ENCODE measurements at places on chromosomes 6 and 20. TPM values are rescaled to one million over a fixed set of nuclear protein-coding genes. Genes with fewer than 3 reads are reported as not detected.
A peak's percentile ranks its signal among the peaks of the same experiment; 100 is the strongest.

DNA sequence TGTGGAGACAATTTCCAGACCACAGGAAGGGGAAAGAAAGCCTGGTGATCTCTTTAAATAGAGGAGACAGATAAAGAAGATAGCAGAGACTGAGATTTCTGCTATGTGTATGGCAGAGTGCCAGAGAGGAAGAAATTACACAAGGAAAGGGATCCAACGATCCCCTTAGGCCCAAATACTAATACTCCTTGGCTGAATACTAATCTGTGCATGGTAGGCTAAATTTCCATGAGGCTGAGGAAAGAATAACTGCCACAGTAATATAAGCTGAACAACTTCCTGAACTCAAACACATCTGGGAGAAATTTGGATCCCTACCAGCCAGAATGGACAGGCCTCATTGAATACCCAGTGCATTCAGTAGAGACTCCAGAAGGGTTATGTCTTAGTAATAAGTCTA, 83.3 kb upstream of the TNFAIP3 start:
- H3K27me3 ChIP-seq = no peaks in the 10 kb centered on the region
- no peaks in the 10 kb centered on the region for H3K4me1 ChIP-seq
- no peak overlapping the region for H3K4me3 ChIP-seq

DNA sequence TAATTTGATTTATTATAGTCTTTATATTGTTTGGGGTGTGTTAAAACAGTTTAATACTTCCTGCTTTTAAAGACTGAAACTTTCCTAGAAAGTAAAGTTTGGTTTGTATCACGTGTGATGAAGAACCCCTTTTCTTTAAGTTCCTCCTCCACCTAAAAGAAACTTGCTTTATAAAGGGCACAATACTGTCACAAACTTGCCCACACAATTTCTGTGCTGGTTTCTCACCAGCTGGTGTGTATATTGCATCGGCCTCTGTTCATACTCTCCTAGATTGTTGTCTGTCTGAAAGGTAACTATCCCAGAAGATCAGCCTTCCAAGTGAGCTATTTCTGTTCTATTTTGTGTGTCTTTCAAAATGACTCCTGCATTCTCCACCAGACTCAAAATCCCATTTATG, 46.9 kb downstream of the ANKRD6 start:
- H3K4me1 ChIP-seq = peaks cover 5% of the 10 kb centered on the region
- H3K4me3 ChIP-seq = no peak overlapping the region
- H3K27me3 ChIP-seq = no peaks in the 10 kb centered on the region
- no peaks in the 10 kb centered on the region for H3K36me3 ChIP-seq

GRCh38 chr6:150418827-150419594, 50.2 kb downstream of the IYD start:
- H3K27ac ChIP-seq = peak overlapping the region; percentile 73
- peak; percentile 72 for DNase-seq
- peaks cover 7% of the 10 kb centered on the region for H3K4me1 ChIP-seq
- peak overlapping the region; percentile 68 for H3K4me3 ChIP-seq
- H3K36me3 ChIP-seq = no peaks in the 10 kb centered on the region

DNA sequence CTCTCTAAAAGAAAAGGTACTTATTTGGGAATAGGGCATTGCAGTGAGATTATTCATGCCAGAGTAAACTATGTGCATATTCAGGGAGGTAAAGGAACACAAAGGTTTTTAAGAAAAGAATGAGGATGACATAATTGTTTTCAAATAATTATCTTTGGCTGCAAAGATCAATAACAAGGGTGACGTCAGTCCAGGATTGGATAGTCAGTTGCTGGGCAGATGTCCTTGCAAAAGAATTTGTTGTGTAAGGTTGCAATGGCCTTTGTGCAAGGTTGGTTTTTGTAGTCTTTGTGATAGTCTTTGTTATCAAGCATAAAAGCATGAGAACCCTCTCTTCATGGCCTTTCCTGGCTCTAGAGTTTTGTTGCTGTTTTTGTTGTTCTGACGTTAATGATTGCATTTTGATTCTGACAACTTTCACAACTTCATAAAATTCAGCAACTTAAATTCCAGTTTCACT, 17.7 kb downstream of the LOC128125822 start:
- no peak overlapping the region for H3K4me3 ChIP-seq
- H3K4me1 ChIP-seq = no peaks in the 10 kb centered on the region
- peak overlapping the region; percentile 10 for H3K27ac ChIP-seq

DNA sequence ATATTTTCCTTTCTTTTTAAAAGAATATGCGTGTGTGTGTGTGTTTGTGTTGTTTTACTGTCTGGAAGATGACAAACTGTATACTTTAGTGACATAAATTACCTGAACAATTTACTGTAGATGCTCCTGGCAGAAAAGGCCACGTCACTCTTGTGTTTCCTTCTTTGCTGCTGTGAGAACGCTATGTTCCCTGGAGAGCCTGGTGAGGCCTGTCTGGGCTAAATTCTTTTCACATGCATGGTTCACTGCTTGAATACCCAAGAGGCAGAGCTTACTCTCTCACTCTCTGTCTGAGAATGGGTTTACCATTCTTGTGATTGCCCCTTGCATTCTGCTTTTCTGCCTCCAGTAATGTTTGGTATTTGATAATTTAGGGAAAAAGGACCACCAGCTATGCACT, 64.3 kb downstream of the EDN1 start:
- H3K27me3 ChIP-seq = no peaks in the 10 kb centered on the region
- DNase-seq = no peak
- no peaks in the 10 kb centered on the region for H3K36me3 ChIP-seq
- H3K4me1 ChIP-seq = peaks cover 2% of the 10 kb centered on the region
- H3K27ac ChIP-seq = no peak overlapping the region
- H3K4me3 ChIP-seq = no peak overlapping the region

- H3K4me3 ChIP-seq = no peak overlapping the region
- H3K36me3 ChIP-seq = no peaks in the 10 kb centered on the region
- DNase-seq = no peak
- no peak overlapping the region for H3K27ac ChIP-seq
These were observed 126.5 kb downstream of the MBOAT1 start for GRCh38 chr6:20085817-20086216.

DNA sequence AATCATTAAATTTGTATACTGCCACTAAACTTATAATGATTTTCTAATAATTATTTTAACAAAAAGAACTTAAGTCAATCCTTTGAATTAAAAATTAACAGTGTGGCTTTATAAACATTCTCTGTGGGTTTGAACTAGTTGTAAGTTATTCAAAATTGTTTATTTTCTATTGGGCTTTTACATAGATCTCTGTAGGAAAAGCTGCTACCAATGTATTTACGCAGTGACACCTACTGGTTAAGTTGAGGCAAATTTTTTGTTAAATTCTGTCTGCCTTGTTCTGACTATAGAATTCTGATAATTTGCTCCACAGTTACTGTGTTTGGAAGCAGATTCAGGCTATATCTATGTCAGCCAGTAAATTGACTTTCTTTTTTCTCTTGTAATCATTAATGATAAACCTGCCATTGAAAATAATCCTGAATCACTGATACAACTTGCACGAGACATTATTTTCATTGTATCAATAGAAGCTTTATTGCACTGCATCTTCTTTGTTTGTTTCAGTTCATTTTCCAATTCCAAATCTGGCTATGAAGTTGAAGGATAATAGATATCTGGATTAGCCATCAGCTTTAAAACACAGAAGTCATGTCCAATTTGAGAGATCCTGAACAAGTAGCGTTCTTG, 66.0 kb upstream of the UTRN start:
- H3K27ac ChIP-seq = no peak overlapping the region
- H3K4me1 ChIP-seq = peaks cover 1% of the 10 kb centered on the region
- no peak overlapping the region for H3K4me3 ChIP-seq
- H3K36me3 ChIP-seq = no peaks in the 10 kb centered on the region
- no peaks in the 10 kb centered on the region for H3K27me3 ChIP-seq
- no peak for DNase-seq

DNA sequence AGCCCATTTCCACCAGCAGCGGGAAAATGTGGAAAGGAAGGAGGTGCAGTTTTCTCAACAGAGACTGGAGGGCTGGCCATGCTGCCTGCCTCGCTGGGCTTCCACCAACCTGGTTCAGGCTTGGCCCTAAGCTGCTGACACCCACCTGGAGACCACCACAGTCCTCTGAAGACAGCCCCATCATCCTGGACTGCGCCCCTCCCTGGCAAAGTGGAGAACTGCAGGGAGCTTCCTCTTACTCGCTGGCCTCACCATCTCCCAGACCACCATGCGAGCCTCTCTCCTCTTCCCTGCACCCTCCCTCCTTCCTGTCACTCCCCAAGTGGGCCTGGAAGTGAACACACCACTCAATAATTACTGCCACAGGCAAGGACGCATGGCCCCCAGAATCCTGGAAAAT, 71.5 kb downstream of the PSMG4 start:
- H3K4me3 ChIP-seq = no peak overlapping the region
- no peak overlapping the region for H3K27ac ChIP-seq
- no peaks in the 10 kb centered on the region for H3K27me3 ChIP-seq

DNA sequence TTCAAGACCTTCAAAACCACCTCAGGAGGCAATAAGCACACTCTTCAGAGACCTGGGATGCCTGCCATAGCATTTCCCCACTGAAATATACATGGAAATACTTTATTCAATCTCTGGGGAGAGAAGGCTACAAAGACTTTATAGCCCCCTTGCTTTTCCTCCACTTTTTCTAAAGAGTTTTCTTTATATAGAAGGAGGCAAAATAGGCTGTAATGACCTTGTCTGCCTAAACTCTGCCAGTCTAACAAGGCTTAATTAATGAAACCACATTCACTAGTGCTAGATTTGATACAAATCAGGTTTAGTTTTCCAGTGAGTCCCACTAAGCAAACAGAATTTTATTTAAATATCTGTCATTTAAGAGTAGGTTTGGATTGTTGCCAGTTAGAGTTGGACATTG, 114.9 kb downstream of the ADGRG6 start:
- H3K27me3 ChIP-seq = no peaks in the 10 kb centered on the region
- peaks cover 54% of the 10 kb centered on the region for H3K36me3 ChIP-seq
- no peak overlapping the region for H3K27ac ChIP-seq

DNA sequence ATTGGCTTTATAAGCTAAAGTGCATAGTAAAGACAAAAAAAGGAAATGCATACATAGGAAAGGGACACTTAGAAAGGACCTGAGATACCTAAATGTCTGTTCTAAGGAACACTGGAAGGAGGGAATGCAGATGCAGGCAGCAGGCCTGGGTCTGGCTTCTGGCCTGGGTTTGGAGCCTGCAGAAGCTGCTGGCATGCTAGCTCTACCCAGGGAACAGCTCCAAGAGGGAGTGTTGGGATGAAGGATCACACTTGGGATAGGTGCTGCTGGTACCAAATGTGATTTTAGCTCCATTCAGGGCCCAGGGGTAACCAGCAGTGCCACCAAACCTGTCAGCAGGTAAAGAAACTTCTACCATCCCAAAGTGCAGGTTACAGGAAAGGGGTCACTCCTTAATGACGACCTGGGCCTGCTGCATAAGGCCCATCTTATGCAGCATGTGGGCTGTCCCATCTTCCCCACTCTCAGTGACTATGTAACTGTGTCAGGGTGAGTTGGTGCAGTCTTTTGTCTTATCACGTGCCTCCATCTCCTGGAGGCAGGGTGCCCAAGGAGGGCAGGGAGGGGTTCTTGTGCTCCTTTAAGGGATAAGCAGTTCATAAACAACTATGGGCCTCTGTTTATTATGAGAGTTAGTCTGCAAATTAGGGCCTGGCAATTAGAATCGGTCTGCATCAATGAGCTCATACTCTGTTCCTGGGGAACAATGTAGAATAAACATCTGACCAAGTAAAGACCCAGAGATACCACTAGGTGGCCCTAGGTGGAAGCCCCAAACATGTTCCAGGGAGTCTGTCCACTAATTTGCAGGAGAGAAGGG, 26.9 kb downstream of the DDX27 start:
- no peaks in the 10 kb centered on the region for H3K4me1 ChIP-seq
- no peak overlapping the region for H3K4me3 ChIP-seq
- peaks cover 10% of the 10 kb centered on the region for H3K36me3 ChIP-seq
- H3K27me3 ChIP-seq = no peaks in the 10 kb centered on the region
- DNase-seq = no peak
- H3K27ac ChIP-seq = no peak overlapping the region

DNA sequence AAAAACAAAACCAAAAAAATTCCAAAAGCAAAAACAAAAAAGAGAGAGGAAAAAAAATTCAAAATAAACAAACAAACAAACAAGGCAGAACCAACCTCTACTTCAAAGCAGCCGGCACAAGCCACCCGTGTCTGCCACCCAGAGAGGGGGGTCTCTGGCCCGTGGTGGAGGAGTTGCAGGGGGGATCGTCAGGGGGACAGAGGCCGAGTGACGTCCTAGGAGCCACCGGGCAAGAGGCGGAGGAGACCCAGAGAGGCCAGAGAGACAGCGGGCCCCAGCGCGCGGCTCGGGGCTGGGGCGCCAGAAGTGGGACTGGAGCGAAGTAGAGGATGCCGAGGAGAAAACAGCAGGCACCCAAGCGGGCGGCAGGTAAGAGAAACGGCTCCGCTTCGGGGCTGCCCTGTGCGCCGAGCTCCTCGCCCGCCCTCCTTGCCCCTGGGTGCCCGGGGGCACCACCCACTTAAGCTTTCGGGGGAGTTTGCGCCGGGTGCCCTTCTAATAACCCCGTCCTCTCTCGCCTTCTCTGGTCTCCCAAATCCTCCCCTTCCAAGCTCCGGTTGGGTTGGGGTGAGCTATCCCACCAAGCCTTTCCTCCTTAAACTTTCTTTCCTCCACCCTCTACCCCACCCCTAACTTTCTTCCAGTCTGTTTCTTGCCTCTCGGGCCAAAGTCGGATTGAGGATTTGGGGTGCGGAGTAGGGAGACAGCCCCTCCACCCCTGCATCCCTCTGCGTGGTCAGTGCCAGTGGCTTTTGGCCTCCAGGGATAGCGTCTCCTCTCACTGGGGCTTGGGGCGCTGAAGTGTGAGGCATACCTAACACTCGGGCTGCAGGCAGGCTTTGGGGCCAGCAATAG, 1.0 kb downstream of the TSHZ2 start:
- peak overlapping the region; percentile 77 for H3K4me3 ChIP-seq
- H3K36me3 ChIP-seq = no peaks in the 10 kb centered on the region

DNA sequence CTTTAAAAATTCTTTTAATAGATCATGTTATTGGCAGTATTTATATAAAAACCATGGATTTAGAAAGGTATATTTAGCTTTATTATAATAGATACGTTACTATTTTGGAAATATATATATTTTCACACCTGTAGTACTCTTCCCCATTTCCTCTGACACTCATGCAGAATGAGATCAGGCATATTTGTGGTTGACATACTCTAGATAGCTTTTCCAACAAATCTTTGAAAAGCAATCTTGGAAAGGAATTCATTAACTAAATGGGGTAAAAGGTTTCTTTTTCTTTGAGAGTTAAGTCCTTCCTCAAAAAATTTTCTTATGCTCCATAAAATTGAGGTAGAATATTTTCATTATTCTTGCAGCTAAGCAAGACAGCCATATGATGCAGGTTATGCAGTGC, 14.5 kb downstream of the ASF1A start:
- H3K27ac ChIP-seq = no peak overlapping the region
- no peaks in the 10 kb centered on the region for H3K27me3 ChIP-seq
- H3K36me3 ChIP-seq = peaks cover 40% of the 10 kb centered on the region
- no peaks in the 10 kb centered on the region for H3K4me1 ChIP-seq
- H3K4me3 ChIP-seq = no peak overlapping the region

COL20A1 gene
- not detected for polyA plus RNA-seq

CPXM1 gene
- polyA plus RNA-seq = 0.10 TPM

NKX2-2 gene
- polyA plus RNA-seq = not detected

C6orf58 gene
- not detected for polyA plus RNA-seq

CLPSL2 gene
- polyA plus RNA-seq = not detected

IPCEF1 gene
- 0.63 TPM for polyA plus RNA-seq

MAP1LC3A gene
- 19.1 TPM for polyA plus RNA-seq

HLA-DPA1 gene
- 12.0 TPM for polyA plus RNA-seq

SLCO4A1 gene
- 1.3 TPM for polyA plus RNA-seq
